ENCODE measurements at places on chromosomes 3 and 15.

- DNase-seq, result peak; percentile 67
Observed at GRCh38 chr15:94174399-94174802, 57.0 kb upstream of the MCTP2 start.

- no peak for DNase-seq
Observed at GRCh38 chr3:58452176-58452575, 18.5 kb upstream of the PDHB start.

- DNase-seq, result no peak
Observed at GRCh38 chr3:55078876-55079275, 151.0 kb upstream of the LRTM1 start.

GRCh38 chr3:33231756-33232465 lies 13.3 kb upstream of the SUSD5 start:
- no peak for DNase-seq

GRCh38 chr3:53478166-53478830 lies 16.1 kb upstream of the CACNA1D start:
- no peak for DNase-seq

DNA sequence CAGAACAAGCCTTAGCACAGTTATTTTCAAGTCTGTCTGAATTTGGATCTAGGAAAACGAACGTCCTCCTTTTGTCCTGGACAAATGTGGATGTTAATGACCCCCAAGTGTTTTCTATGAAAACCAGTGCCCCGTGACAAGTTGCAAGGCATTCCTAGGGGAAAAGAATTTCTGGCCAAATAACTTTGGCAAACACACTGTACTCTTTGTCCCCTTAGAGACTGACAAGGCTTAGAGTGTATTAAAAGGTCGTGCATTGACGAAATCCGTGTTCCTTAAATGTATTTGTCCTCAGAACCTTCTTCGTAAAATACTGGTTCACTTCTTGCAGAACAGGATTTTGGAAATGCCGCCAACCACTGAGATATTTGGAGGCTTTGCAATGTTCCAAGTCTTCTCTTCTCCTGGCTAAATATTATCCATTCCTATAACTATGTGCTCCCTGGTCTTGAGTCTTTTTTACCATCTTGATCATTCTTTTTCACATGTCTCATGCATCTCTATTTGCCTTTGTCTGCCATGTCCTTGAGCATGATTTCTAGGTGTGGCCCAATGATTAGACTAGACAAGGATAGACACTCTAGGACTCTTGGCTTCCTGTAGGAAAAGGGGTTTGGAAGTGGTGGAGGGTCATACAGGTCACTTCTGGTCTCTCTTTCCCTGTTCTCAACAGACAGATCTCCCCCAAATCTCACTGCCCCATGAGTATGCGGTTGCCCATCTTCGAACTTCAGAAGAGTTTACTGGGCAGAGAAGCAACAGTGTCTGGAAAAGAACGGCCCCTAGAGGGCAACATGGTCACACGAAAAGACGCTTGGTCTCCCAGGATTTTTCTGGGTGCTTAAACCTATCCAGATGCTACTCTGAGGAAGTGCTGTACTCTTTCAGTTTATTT lies 117.5 kb downstream of the EDEM1 start:
- DNase-seq, result no peak

- no peak for DNase-seq
Observed at GRCh38 chr3:142243134-142243533, 17.7 kb upstream of the GK5 start.

- DNase-seq, result no peak
Observed at GRCh38 chr3:71659864-71660591, 65.2 kb downstream of the EIF4E3 start.

DNA sequence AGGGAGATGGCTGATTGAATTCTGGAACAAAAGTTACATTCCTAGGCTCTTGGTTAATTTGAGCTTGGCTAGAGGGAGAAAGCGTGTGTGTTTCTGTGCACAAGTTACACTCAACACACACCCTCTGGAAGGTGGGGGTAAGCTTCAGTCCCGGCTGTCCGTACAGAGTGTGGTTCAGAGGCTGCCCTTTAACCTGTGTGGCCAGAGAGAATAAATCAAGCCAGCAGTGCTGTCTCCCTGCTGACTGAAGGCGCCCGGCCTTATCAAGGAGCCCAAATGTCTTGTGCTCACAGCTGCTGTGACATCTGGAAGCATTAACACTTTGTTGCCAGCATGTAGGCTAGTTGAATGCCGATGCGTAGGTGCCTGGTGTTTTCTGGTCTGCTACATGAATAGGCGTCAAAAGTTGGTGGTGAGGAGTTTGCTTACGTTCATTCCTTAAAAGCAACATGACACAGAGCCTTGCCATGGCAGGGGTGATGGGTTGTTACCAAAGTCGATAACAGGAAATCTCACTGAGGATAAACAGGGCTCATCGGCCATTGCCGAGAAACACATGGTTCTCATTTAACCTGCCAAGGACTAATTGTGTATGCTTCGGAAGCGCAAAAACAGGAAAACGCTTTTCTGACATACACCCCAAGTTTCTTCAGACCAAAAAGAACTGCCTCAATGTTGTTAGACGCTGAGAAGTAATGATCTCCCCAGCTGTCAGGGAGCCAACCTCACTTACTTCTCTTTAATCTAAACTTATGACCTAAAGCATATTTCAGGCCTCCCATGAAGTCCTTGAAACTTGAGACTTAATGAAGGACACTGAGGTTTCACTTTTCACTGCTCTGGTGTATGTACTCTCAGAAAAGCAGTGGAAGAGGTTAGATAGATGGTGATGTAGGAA lies 95.8 kb upstream of the CTDSPL start:
- peak; percentile 40 for DNase-seq

DNA sequence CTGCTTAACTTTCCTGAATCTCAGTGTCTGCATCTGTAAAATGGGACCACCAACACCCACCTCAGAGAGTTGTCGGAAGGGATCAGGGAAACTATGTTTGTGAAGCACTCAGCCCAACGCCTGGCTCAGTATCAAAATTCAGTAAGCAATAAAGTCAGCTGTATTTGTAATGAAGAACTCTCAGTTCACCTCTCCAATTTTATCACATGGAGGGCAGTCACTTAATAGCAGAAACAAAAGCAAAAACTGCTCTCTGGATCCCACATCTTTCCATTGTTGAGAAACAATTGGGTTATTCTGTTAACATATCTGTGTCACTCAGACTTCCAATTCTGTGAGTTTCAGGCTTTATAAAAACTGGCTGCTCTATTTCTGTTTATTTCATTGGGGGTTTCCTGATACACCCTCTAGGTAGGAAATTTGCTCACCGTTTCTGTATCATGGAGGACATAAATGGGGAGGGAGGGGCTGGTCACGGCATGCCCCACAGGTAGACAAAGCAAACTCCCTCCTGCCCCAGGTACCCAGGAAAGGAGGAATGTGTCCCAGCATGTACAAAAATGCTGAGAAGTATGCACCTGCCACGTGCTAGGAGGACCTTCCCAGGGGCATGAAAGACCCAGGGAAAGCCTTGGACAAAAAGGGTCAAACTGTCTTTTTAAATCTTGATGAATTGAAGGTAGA lies 81.4 kb upstream of the LMOD3 start:
- DNase-seq, result no peak

GRCh38 chr15:35444557-35445204 lies 101.3 kb downstream of the DPH6 start:
- DNase-seq, result peak; percentile 24

DNA sequence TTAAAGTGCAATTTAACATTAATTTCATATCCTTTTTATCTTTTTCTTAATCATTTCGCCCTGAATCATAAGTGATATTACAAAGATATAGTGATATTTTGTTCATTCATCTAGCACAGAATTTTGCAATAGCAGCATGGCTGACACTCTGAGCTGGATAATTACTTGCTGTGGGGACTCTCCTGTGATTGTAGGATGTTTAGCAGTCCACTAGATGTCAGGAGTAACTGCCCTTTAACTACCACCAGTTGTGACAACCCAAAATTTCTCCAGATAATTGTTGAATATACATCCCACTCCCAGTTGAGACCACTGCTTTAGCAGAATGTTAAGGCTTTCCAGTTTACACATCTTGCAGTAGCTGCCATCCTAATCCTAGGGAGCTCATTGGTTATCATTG lies 196.8 kb upstream of the MBNL1 start:
- no peak for DNase-seq

DNA sequence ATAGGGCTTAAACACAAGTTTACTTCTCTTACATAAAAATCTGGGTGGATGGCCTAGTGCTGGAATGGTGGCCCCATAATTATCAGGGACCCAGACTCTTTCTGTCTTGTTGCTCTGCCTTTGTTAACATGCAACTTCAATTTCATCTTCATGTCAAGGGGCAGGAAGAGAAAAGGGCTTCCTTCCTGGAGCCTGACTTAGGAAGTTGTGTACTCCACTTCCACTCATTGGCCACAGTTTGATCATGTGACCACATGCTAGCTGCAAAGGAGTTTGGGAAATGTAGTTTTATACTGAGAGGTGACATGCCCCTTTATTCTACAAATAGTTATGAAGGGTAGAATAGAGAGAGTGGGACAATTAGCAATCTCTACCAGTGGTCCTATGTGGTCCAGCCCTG lies 39.3 kb downstream of the RHCG start:
- no peak for DNase-seq

GRCh38 chr15:88219623-88220022 lies 36.9 kb downstream of the NTRK3 start:
- DNase-seq, result no peak

DNA sequence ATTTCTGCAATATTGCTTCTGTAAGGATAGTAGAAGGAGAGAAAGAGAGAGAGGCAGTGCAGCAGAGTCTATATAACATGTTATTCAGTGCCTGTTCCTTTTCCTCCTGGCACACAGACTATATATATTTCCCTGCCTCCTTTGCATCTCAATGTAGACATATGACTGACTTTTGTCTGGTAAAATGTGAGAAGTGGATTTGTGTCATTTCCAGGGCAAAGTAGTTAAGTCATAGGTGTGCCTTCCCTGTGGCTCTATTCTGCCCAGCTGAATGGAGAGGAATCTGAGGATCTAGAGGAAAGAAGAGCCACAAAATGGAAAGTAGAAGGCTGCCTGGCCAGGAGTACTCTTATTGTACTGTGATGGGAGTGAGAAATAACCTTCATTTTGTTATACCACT lies 54.6 kb upstream of the CADPS start:
- no peak for DNase-seq

GRCh38 chr3:52245322-52246263 lies at the start of gene PPM1M:
PPM1M (plus strand) TSS chr3:52245759; CDS start chr3:52245825, 66 bp downstream.
- DNase-seq, result no peak

GRCh38 chr3:10437995-10438901 lies 67.1 kb downstream of the ATP2B2 start:
- peak; percentile 56 for DNase-seq

DNA sequence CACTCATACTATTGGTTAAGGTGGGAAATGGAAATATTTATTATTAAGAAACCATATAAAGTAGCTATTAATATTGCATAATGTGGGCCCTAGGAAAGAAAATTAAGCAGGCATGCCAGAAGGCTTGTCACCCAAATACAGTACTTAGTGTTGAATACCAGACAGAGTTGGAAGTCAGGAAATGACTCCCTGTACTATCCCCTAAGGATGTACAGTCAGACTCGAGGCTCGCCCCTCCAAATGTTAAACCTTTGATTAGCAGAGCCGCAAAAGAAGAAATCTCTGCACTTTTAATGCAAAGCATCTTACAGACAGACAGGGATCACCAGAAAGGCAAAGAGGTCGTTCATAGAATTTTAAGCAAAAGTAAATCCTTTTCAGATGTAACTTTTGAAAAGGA lies 11.3 kb upstream of the RBSN start:
- no peak for DNase-seq

GRCh38 chr15:77823736-77824135 lies 191.0 kb upstream of the LINGO1 start:
- DNase-seq, result no peak

DNA sequence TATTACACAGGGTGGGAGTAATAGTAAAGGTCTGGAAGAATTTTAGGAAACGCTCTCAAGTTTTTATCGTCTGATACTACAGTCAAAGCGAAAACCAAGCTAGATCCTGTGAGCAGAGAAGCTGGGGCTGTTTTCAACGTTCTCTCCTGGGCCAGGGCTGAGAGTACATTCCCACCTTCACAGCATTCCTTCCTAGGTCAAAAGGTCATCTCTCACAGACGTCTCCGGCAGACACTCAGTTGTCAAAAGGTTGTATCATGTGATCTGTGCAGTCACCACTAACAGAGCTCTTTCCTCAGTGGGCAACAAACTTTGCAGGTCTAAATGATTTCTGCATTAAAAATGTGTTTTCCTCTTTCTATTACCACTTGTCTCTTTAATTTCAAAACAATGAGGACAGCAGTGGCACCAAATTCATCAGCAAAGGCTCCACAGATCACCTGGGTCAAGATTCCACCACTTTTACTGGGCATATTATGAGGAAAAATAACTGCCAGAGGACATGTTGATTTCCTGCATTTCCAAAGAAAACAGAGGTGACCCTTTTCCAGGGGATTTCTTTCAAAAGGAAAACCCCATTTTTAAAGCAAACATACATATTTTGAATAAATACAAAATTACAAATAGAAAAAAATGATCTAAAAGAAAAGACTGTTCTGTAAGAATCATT lies 41.9 kb downstream of the MEIS2 start:
- DNase-seq, result no peak

GRCh38 chr3:116046350-116046749 lies 398.9 kb downstream of the LSAMP start:
- DNase-seq, result no peak

DNA sequence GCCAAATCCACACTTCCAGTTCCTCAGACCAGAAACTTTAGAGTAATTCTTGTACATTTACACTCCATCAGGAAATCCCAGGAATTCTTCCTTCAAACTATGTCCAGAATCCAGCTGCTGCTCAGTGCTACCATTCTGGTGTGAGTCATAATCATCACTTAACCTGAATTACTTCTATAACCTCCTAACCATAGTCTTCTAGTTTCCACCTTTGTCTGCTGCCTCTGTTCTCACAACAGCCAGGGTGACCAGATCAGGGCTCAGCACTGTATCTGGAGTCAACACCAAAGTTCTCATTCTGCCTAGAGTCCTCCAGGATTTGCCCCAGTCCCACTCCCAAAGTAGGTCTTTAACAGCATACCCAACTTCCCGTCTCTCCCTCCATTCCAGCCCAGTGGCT lies 3.4 kb downstream of the CLDND1 start:
- no peak for DNase-seq

DNA sequence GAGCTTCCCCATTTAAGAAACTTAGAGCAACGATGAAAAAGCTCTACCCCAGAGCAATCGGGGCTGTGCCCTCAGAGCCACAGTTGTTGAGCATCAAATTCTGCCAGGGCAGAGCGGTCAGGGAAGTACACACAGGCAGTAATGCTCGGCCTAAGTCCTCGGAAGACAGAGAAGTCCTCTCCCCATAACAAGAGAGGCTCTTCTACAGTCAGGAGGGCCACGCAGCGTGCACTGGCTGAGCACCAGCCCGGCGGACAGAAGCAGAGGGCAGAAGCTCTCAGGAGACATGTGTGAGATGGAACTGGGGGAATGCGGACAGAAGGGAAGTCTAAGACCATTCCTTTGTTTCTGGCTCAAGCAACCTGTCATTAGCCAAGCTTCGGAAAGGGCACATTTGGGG lies 95.9 kb downstream of the XXYLT1 start:
- DNase-seq, result no peak

GRCh38 chr15:29005931-29006330 lies 120.2 kb downstream of the APBA2 start:
- no peak for DNase-seq

GRCh38 chr15:96564546-96564945 lies 234.0 kb downstream of the NR2F2 start:
- no peak for DNase-seq
